Smooth muscle cell of the coronary artery (primary cell): ENCODE measurements at places on chromosomes 2 and 18. TPM values are rescaled to one million over a fixed set of nuclear protein-coding genes. Genes with fewer than 3 reads are reported as not detected.

The STPG4 gene
- total RNA-seq: 0.23 TPM in 2 replicates

The RANBP2 gene
- 28.7 and 44.3 TPM in 2 replicates for total RNA-seq

The FAP gene
- total RNA-seq: 169 and 182 TPM in 2 replicates

The HJURP gene
- 1.2 and 4.5 TPM in 2 replicates for total RNA-seq

The ASB18 gene
- total RNA-seq: not detected in 2 replicates

The TMEM163 gene
- total RNA-seq: 0.08 TPM in 1 of 2 replicates, not detected in the other

The PSD4 gene
- 0.08 and 0.59 TPM in 2 replicates for total RNA-seq

The PIEZO2 gene
- total RNA-seq: 2.1 and 5.3 TPM in 2 replicates

The NTSR2 gene
- total RNA-seq: not detected in 2 replicates

The CCDC85A gene
- total RNA-seq: 2.8 TPM in 1 of 2 replicates, not detected in the other

The CUL3 gene
- total RNA-seq: 41.0 and 51.8 TPM in 2 replicates

The FBXO41 gene
- total RNA-seq: 0.23 and 0.70 TPM in 2 replicates

The CDH7 gene
- total RNA-seq: not detected in 2 replicates

The SPP2 gene
- total RNA-seq: not detected in 2 replicates

The HADHA gene
- 105 and 129 TPM in 2 replicates for total RNA-seq

The C2orf80 gene
- not detected in 2 replicates for total RNA-seq

The POMC gene
- 0.15 and 0.59 TPM in 2 replicates for total RNA-seq

The TMEM178A gene
- 0.23 and 3.5 TPM in 2 replicates for total RNA-seq

The LOXHD1 gene
- 0.94 TPM in 1 of 2 replicates, not detected in the other for total RNA-seq

The COX5B gene
- 208 and 444 TPM in 2 replicates for total RNA-seq

The MYO1B gene
- 85.2 and 88.9 TPM in 2 replicates for total RNA-seq

The RPL31 gene
- 1,812 and 1,836 TPM in 2 replicates for total RNA-seq

The GAREM2 gene
- 0.35 and 1.1 TPM in 2 replicates for total RNA-seq

The SLC8A1 gene
- total RNA-seq: 23.1 and 25.4 TPM in 2 replicates

The FEZ2 gene
- 40.4 and 51.5 TPM in 2 replicates for total RNA-seq

The LAPTM4A gene
- total RNA-seq: 121 and 361 TPM in 2 replicates

The NXPH2 gene
- not detected in 2 replicates for total RNA-seq

The PARD6G gene
- 0.75 and 2.3 TPM in 2 replicates for total RNA-seq

The PLCL1 gene
- 2.5 and 15.6 TPM in 2 replicates for total RNA-seq

The SPDYA gene
- 0.12 and 0.53 TPM in 2 replicates for total RNA-seq

The TPO gene
- not detected in 2 replicates for total RNA-seq

The CNTNAP5 gene
- 0.38 TPM in 1 of 2 replicates, not detected in the other for total RNA-seq

The RNF152 gene
- 16.6 and 33.3 TPM in 2 replicates for total RNA-seq
